ENCODE measurements at places on chromosomes 3 and 15. TPM values are rescaled to one million over a fixed set of nuclear protein-coding genes. Genes with fewer than 3 reads are reported as not detected.

DNA sequence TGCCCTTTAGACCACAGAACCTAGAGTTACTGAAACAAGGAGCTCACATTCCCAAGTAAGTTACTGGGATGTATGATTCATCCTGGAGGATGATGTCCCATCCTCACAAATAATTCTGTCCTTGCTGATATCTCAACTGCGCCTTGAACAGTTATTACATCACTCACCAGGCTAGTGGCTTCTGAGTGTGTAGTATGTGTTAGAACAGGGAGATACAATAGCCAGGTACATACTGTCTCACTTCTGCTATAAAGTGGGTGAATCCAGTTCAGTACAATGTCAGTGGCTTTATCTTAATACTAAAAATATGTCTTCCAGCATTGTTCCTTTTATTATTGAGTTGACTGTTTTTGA lies 483.2 kb upstream of the FRG2C start:
- no peak for DNase-seq

DNA sequence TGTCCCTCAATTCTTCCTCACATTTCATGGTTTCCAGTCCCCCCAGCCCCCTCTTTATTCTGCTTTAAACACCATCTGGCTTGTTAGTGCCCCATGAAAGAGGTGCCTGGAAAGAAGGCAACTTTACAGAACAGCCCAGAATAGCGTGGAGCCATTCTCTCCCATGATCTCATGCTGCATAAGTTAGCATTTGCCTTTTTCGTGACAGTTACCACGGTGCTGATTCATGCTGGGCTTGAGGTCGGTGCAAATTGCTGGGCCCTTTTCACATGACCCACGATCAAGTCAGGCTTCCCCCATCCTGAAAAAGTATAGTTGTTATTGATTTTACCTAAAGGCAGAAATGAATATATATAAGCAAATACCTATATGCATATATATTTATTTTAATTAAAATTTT lies 29.6 kb downstream of the SQOR start:
- DNase-seq: no peak

Gene GASK1A
- 4.5 TPM for total RNA-seq

Gene ZNF710
- total RNA-seq: 6.5 TPM

- no peak for DNase-seq
These were observed 79.3 kb downstream of the ADAMTSL3 start for GRCh38 chr15:83733206-83733605.

Gene IMPG2
- 3.3 TPM for total RNA-seq

Gene WDR76
- total RNA-seq: 16.7 TPM

- DNase-seq: no peak
These were observed 471.1 kb downstream of the SHQ1 start for GRCh38 chr3:72376956-72377710.

DNA sequence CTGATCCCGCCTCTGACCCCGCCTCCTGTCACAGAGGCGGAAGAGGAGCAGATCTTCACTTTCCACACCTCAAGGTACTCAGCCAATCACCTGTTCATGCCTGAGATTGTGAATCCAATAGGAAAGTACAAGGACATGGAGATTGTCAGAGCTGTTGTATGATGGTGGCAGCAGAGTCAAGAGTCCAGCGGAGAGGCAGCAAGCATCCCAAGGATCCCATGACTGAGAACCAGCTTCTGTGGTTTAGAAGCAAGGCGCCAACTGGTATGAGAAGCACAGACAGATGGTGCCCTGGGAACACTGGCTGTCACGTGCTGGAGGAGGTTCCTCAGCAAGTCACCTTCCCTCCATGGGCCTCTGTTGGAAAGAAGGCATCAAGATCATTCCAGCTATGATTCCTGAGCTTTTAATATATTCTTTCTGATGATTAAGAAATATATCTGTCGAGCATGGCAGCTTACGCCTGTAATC lies 93.9 kb downstream of the CPN2 start:
- DNase-seq: no peak

Gene TM4SF18
- 3.7 TPM for total RNA-seq

DNA sequence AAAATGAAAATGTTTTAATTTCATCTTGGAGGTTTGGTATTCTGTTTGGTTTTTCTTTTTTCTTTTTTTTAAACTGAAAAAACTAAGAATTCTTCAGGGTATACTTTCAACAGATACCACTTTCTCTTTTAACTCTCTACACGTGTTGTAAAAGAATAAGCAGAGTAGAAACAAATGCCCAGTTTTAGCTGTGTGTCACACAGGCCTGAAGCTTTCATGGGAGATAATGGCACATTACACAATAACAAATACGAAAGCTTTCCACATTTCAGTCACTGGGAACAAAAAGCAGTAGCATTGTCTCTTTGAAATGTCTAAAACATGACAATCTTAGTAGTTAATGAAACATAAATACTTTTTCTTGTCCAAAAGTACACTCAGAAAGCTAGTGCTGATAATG lies 818.5 kb downstream of the TBL1XR1 start:
- no peak for DNase-seq

GRCh38 chr15:95194746-95195145 lies 963.4 kb downstream of the MCTP2 start:
- no peak for DNase-seq

GRCh38 chr15:67177752-67178151 lies 76.7 kb downstream of the AAGAB start:
- no peak for DNase-seq

Gene SPTSSB
- total RNA-seq: 3.3 TPM

- DNase-seq: no peak
These were observed 115.1 kb downstream of the TAFA4 start for GRCh38 chr3:68817243-68817642.

DNA sequence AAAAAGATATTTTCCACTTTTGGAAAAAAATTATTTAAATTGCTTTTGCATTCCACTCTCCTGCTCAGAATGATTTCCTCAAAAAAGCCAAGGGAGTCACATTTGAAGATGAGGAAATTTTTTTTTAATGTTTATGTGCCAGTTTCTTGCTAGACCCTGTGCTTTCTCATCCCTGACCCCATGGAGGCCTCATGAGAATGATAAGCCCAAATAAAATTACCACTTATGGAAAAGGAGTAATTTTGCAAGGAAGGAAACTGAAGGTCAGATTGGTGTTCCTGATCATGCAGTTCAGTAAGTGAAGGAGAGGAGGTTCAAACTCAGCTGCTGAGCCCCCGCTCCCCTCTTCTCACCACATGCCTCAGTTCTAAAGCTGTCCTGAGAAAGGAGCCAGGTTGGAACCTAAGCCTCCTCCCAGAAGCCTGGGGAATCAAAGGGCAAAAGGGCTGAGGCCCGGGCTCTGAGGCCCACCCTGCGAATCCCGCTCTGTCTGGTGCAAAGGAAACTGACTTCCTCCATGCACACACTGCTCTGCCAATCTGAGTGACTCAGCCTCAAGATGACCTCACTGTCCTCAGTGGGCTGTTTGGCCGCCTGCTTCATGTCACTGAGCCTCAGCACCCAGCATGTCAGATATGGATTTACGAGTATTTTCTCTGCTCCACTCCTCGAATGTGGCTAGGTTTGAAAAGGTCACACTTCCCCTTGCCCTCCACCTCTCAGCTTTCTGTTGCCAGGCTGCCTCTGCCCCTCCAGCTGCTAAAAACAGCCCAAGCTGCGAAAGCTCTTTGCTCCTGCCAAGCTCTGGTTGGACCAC lies 56.9 kb upstream of the FLNB start:
- DNase-seq: no peak

DNA sequence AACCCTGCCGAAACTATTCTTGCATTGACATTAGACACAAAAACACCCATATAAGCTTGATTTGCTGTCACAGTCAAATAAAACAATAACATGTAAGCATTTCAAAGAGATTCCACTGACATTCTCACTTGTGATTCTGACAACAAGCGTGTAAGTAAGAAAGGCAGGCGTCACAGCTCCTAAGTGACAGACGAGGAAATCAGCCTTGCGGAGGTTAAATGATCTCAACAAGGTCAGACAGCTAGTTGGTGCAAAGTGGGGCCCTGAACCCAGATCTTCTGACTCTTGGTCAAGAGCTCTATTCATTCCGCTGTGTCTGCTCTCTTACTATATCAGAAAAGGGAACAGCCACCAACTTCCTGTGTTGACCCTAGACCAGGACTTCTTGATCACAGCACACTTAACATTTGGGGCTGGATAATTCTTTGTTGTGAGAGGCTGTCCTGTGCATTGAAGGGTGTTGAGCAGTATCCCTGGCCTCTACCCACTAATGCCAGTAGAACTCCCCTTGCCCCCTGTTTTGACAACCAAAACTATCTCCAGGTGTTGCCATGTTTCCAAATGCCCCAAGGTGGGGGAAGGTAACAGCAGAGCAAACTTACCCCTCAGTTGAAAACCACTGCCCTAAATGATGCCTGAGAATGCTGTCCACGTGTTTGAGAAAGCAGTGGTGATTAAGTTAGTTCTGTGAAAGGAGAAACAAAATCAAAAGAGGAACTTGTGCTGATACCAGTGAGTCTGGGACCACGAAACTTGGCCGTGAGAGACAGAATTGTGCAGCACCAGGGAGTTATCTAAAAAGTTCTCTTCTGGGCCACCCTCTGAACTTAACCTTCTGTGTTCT lies 86.1 kb downstream of the LIPC start:
- no peak for DNase-seq

- no peak for DNase-seq
These were observed 106.2 kb downstream of the ST8SIA2 start for GRCh38 chr15:92499731-92500530.

GRCh38 chr15:25623708-25624107 lies 184.9 kb upstream of the UBE3A start:
- no peak for DNase-seq

Gene ARL6IP5
- 68.5 TPM for total RNA-seq

DNA sequence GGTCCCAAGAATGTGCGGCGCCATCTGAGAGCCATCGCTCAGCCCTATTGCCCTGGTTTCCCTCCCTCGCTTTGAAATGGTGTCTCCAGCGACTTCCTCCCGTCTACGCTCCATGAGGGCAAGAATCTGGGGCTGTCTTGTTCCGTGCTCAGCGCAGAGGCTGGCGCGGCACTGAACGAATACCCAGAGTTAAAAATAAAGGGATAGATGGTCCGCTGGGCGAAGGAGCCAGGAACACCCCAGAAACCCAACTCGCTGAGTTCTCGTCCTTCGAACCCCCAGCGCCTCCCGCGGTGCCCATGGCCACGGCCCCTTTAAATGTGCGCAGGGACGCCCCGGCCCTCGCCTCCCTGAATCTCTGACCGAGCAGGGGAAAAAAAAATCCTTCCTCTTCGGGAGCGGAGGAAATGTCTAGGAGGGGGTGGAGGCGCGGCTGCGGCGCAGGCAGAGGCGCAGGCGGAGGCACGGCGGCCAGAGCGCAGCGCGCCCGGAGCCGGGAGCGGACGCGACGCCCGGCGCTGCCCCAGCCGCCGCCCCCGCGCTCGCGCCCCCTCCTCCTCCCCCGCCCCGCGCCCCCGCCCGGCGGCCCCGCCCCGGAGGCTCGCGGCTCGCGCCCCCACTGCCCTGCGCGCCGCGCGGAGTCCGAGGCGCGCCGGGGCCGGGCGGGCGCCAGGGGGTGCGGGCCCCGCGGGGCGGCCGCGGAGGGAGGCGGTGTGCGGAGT lies 8.5 kb upstream of the FGD5 start:
- peak; percentile 74 for DNase-seq

DNA sequence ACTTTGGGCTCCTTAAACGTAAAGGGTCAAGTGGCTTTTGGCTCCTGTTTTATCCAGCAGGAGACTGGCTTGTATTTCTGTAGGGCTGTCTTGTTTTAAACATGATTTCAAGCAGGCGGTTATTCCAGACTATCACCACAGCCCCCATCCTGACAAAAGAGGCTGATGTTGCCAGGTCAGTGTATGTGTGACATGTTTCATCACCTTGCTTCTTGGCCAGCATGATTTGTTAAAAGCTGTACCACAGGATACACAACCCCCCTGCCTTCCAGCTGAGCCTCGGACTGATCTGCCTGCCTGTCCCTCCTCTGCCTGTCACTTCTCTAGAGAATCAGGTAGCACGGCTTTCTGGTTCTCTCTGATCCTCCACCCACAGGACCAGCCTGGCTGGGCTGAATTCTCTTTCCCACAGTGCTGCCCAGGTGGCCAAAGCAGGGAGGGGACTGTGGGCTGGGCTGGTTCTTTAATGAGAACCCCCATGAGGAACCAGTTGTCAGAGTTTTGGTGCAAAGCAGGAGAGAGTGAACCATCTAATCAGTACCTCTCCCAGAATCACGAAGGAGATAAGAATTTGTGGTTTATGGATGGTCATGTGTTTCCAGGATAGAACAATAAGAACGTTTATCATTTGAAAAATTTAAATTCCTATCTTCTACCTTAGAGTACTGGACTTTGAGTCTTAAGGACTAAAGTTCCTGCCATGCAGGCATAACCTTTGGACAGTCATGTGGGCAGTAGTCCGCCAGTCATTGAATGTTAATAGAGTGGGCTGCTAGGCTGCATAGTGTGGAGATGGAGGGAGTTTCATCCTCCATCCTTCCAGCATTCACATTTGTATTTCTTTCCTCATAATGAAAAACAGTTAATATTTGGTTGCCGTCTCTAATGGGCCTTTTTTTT lies 8.8 kb downstream of the ABHD6 start:
- no peak for DNase-seq

DNA sequence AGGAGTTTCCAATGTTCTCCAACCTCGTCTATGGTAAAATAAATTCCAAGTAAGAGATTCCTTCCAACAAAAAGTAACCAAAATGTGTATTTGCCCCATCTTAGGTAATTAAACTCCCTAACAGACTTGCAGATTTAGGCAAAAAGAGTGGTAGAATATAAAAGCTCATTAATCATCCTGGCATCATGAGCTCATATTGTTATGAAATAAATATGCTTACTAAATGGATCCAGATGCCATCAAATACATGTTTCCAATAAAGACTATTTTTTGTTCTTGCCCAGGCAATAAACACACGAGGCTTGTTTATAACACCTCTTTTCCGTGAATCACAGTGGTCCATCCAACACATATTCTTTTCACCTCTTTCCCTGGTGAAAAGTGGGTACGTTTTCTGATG lies 189.4 kb downstream of the THSD4 start:
- DNase-seq: no peak

- no peak for DNase-seq
These were observed 18.2 kb downstream of the DCUN1D1 start for GRCh38 chr3:182962166-182962565.

Gene KLHL40
- 0.41 TPM for total RNA-seq

- no peak for DNase-seq
These were observed 92.0 kb downstream of the SNRK start for GRCh38 chr3:43378066-43378935.

- DNase-seq: no peak
These were observed 330.2 kb downstream of the EPHB1 start for GRCh38 chr3:135125171-135125801.

Gene NUP210
- total RNA-seq: 6.5 TPM

GRCh38 chr3:13110678-13111116 lies 37.5 kb upstream of the IQSEC1 start:
- no peak for DNase-seq

DNA sequence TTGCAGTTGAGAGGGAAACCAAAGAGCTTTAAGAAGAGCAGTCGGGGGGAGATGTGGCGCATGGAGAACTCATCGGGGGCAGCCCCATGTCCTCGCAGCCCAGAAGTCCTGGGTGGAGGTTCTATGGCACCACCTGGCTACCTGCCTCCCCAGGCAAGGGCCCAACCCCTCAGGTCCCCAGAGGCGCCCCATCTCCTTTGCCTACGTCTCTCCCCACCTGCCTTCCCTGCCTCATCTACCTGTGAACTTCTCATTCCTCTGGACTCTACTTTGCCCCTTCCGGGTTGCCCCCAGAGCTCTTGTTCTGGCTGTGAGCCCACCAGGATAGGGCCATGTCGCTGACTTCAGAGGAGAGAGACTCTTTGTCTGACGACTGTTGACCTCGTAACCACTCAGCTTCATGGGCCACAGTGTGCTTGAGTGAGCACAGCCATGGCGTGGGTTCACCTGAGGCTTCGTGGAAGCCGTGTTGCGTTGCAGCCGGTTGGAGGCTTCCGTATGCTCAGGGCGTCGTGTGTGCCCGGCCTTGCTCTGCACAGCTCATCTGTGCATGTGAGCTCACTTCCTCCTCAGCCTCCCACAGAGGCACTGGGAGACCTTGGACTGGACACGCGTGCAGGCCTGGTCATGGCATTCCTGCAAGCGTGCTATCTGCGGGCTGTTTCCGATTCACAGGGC lies 13.4 kb downstream of the APBA2 start:
- DNase-seq: no peak

All from frontal cortex (tissue), 4 donors.